ENCODE measurements at places on chromosomes 2 and 18.

DNA sequence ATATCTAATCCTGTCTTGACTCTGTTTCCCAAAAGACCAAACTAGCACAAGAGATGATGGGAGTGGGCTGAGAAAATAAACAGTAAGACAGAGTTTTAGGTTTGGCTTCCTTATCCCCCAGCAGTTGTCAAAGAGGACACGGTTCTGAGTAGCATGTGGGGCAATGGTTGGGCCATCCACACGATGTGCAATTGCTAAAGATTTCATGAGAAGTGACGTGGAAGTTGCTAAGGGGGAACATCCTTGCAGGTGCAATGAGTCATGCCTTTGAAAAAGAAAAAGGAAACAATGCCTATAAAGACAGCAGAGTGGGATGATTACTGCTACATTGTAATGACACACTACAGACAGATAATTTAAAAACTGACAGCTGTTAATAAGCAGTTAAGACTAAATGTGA, 1395.8 kb downstream of the LRP1B start:
- DNase-seq = no peak

GRCh38 chr2:31475692-31476091, 61.1 kb upstream of the XDH start:
- no peak for DNase-seq

DNA sequence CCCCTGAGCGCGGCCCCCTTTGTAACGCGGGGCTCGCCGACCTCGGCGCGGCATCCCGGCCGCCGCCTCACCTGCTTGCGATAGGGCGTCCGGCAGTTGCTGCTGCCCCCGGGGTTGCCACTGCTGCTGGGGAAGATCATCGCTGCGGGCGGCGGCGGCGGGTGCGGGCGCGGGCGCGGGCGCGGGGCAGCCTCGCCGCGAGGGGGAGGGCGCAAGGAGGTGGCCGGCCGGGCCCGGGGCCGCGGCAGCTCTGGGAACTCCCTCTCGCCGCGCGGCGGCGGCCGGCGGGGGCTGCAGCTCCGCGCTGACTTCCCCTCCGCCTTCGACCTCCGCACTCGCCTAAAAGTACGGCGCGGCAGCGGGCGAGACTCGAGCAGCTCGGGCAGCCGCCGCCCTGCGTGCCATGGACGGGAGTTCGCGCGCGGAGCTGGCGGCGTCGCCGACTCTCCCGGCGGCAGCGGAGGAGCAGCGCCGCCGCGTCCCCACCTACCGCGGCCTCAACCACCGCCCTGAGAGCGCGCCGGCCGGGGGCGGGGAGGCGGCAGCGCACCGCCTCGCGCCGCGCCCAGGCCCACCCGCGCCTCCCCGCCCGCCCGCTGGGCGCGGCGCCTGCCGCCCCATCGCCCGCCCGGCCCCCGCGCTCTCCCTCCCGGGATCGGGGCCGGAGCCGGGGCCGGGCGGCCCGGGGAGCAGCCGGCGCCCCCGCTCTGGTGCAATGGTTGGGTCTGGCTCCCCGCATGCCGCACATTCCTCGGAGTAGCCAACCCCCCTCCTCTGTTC, 86.0 kb downstream of the RBMS1 start:
- DNase-seq = peak; percentile 45

- DNase-seq = no peak
Measured at GRCh38 chr18:65016631-65017371, 734.0 kb upstream of the CDH7 start.

DNA sequence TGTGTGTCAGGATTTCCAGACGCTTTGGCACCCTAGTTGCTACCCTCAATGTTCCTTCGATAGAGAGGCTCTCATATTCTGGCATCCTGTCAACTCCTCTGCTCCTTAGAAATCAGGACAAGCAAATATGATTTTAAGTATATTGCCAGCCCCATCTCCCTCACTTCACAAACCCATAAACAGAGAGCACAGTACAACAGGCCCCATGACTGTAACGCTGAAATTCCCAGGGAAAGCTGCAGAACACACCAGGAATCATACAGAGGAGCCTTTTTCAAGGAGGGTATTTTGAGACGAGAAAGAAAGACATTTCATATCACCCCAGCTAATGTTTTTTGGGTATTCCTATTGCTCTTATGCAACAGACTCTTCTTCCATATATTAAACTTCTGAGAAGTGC, 162.9 kb downstream of the NAPG start:
- DNase-seq = no peak

DNA sequence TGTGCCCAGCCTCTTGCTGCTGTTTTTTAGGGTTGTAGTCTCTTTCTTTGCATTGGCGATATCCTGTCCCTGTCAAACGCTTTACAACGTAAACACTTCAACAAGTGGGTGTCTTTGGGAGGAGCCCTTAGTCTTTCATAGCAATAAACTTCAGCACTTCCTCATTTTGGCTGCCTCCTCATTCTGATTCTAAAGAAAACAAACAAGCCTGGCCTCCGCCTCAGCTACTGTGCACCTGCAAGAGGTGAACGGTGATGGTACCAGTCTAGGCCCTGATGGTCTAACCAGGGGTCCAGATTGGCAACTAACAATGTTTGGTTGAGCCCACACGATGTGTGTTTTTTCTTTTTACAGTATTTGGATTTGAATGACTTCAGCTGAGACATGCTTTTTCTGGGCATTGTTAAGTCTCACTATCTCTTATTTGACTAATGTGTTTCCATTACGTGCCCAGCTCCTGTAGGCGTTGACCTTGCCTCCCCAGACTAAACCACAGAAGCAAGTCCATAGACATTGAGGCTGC, 53.2 kb upstream of the CUL3 start:
- DNase-seq = no peak

All from stimulated activated CD4-positive, alpha-beta T cell treated with anti-CD3 and anti-CD28 coated beads, TNF-alpha, amount 100 ng/mL, for 4 hours (primary cell).